ENCODE measurements at places on chromosomes 2 and 18.

GRCh38 chr2:187058198-187058597 lies 209.2 kb upstream of the ZSWIM2 start:
- no peak for DNase-seq

GRCh38 chr2:85390941-85391669 lies 19.1 kb downstream of the CAPG start:
- peak; percentile 55 for DNase-seq

DNA sequence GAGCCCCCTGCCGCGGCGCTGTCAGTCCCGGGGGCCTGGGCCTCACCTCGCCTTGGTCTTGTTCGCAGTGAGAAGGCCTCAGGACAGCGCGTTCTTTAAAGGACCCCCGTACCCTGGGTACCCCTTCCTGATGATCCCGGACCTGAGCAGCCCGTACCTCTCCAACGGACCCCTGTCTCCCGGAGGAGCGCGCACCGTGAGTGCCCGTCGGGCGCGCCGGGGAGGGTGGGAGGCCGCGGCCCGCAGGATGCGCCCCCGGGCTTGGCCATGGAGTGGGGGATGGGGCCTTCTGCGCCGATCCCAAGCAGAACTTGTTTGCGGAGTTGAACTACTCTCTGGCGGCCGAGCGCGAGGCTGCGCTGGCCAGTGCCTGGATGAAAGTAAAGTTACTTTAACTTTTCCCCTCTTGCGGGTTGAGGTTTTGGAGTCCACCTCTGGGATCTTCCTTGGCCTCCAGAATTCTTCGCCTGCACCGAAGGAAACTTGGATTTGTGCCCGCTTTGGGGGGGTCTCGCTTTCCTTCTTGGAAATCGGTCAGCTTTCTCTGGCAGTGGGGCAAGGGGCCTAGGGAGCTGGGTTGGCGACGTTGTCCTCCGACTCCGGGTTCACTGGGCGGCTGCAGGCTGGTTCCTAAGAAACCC lies 1.2 kb downstream of the TCF7L1 start:
- DNase-seq: no peak

DNA sequence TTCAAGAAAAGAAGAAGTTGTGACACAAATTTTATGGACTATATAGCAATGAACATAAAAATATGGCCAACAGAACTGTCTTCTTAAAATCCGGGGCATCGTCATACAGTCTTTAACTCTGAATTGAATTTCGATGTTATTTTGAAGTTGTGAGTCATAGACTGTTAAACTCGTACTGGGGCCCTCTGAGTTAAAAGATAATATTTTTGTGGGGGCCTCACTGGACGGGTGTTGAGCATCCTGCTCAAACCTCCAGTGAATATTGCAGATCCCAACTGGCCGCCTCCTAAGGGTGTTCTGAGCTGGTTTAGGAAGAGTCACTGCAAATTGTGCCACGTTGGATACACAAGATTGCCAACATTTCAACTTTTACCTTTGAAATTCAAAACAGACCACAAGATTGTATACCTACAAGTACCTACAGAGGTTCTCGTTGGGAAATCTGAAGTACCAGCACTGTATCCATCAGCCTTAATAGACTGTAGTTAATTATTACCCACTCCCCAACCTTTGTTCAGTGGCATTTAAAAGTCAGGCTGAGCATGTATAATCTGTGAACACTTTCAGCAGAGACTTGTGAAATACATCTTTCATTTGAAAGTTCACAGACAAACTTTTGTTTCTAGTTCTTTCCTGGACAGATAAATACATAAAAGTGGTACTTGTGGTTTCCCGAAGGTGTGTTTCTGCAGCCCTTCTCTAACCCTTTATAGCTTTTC lies 27.8 kb downstream of the KLHL23 start:
- no peak for DNase-seq

DNA sequence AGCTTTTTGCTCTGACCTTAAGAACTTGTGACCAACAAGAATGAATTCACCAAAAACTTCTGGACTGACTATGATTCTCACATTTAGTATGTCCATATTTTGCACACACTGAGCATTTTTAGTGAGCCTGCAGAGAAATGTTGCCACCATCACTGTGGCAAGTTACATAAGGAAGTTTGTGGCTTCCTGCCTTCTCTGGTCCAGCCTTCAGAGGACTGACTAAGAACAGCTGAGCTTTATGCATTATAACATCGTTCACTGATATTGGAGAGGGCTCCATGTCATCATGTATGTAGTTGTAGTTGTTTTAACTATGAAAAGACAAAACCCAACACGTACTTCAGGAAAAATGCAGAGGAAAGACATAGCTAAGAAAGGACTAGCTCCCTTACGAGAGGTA lies 218.0 kb upstream of the CRIM1 start:
- peak; percentile 66 for DNase-seq

DNA sequence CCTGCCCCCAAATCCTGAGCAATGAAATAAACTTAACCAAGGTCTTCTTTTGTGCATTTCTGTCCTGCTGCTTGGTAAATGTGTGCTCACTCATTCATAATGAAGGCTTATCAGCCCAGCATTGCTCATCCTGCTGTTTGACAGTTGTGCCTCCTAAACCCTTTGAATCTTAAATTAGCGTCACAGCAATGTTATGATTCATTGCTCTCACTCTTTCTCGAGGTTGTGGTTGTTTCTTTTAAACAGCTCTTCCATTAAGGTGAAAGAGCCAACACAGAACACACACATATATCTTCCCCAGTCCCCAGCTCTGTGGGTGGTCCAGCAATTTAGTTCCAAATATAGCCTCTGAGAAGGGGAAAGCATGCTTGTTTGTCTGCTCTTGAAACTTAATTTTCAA lies 84.0 kb downstream of the EVA1A start:
- no peak for DNase-seq

- no peak for DNase-seq
Observed at GRCh38 chr2:237669628-237670392, 42.4 kb downstream of the LRRFIP1 start.

- no peak for DNase-seq
Observed at GRCh38 chr2:105072039-105072438, 34.2 kb downstream of the MRPS9 start.

GRCh38 chr2:97819754-97820153 lies 106.4 kb downstream of the ZAP70 start:
- DNase-seq: no peak

DNA sequence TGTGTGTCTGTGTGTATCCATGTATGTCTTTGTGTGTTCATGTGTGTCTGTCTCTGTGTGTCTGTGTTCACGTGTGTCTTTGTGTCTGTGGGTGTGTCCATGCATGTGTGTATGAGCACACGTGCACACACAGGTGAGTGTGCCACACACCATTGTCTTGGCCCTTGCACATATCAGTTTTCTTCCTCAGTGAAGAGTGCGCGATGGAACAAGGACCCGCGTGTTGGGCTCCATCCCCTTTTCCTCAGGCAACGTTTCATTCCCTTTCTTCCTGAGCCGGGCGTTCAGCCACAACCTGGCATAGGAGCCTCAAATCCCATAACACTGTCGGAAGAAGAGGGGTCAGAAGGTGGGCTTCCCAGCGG lies 74.3 kb downstream of the PTGR3 start:
- DNase-seq: no peak

- no peak for DNase-seq
Observed at GRCh38 chr2:59425247-59425646, 1128.2 kb downstream of the BCL11A start.

DNA sequence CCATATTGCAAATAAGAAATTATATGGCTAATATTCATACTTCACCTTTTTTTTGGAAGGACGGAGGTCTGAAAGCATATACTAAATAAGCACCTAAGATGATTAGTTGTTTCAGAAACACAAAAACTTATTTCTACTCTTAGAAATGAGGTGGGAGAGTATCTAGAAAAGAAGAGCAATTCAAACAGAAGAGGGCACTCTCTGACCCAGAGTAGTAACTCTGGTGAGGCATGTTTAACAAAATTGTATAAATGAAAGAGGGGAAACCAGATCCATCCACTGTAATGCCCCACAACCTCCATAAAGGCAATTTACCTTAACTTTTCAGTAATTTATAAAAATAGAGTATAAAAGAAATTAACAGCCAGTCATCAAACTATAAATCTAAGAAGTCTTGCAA lies 669.6 kb upstream of the VRK2 start:
- DNase-seq: peak; percentile 76

DNA sequence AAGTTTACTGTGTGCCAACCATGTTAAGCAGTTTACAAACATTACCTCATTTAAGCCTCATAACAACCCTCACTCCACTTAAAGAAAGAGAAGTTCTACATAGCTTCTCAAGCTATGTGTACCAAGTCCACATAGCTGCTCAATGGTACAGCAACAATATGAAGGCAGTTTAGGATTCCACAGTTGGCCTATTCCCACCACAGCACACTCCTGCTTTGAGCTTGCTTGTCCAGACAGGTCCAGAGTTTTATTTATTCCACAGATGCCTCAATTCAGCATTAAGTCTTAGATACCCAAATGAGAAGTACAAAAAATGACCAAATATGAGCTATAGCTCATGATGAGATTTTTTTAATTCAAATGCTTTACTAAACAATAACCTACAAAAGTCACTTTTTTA lies 24.8 kb downstream of the NPHP1 start:
- no peak for DNase-seq

- DNase-seq: peak; percentile 22
Observed at GRCh38 chr18:51278045-51278649, 80.7 kb upstream of the MEX3C start.

- no peak for DNase-seq
Observed at GRCh38 chr2:128270672-128271596, 47.7 kb downstream of the HS6ST1 start.

DNA sequence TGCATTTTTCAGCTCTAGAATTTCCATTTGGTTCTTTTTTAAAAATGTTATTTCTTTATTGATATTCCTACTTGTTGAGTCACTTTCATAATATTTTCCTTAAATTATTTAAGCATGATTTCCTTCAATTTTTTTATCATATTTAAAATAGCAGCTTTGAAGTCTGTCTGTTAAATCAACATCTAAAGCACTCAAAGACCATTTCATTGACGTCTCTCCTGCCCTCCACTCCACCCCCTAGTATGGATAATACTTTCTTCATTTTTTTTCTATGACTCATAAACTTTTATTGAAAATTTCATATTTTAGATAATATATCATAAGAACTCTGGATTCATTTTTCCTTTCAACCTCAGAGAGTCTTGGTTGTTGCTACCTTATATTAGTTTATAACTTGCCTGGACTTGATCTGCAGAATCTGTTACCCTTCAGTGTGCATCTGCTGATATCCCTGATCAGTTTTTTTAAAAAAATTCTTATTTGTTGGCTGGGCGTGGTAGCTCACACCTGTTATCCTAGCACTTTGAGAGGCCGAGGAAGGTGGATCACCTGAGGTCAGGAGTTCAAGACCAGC lies 59.0 kb upstream of the ZNF396 start:
- no peak for DNase-seq

- DNase-seq: peak; percentile 66
Observed at GRCh38 chr2:86000131-86000937, 105.4 kb downstream of the POLR1A start.

- peak; percentile 76 for DNase-seq
Observed at GRCh38 chr2:42132966-42133641, 36.0 kb upstream of the EML4 start.

GRCh38 chr2:208363485-208363884 lies 43.1 kb upstream of the PTH2R start:
- DNase-seq: peak; percentile 5

DNA sequence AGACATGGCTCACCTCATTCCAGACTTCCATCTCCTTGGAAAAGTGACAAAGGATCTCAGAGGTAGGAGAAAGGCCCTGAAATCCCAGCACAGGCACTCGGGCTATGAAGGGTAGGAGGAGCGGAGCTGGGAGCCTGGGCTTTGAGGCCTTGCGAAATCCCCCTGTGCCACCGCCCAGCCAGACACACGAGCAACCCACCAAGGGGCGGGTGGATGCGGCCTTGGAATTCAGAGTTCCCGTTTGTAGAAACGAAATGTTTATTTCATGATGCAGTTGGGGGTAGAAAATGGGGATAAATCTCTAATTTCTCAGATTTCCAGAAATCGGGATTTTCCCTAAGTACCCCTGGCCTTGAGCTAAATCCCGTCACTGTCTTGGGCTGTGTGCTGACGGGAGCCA lies 177.1 kb upstream of the HDAC4 start:
- no peak for DNase-seq

- no peak for DNase-seq
Observed at GRCh38 chr2:19111354-19111753, 247.1 kb downstream of the OSR1 start.

DNA sequence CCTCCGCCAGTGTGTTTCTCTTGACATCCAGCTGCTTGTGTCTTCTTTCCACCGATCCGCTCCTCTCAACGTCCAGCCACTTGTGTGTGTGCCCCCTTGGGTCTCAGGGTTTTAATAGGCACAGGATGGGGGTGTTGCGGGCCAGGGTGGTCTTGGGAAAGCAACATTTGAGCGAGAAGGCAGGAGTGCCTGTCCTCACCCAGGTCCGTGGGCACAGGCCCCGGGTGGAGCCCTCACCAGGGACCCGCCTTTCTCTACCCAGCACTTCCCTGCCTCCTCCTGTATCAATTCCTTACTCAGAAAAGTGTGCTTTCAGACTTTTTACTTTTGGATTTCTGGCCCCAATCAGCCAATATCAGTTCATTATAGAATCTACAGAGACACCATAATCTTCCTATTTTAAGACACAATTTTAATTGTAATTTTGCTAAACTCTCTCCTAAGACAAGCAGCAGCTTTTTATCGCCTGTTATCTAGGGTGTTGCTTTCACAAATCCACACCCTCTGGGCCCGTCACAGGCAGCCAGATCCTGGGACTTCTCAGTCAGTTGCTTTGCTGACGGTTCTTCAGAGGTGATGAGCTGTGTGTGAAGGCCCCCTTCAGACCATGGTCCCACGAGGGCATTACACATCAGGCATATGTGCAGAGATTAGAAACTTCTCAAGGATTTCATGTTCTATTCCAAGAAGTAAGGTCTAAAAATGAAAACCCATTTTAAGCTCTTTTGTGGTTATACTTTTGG lies 96.0 kb upstream of the FHL2 start:
- DNase-seq: no peak

- no peak for DNase-seq
Observed at GRCh38 chr2:20165677-20166509, 59.0 kb downstream of the SDC1 start.

GRCh38 chr2:62958206-62958605 lies 92.4 kb upstream of the OTX1 start:
- DNase-seq: no peak

DNA sequence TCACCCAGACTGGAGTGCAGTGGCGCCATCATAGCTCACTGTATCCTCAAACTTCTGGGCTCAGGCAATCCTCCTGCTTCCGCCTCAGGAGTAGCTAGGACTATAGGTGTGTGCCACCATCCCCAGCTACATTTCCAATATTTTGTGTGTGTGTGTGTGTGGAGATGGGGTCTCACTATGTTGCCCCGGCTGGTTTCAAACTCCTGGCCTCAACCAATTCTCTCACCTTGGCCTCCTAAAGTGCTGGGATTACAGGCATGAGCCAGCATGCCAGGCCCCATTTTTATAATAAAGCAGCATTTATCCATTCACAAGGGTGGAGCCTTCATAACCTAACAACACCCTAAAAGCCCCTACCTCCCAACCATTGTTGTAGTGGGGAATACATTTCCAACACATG lies 52.5 kb upstream of the DTNB start:
- DNase-seq: no peak

Measured in Kasumi-1 (cell line).